ENCODE measurements at places on chromosomes 2 and 18. TPM values are rescaled to one million over a fixed set of nuclear protein-coding genes. Genes with fewer than 3 reads are reported as not detected.

Gene CCBE1
- total RNA-seq, result 23.9 TPM

DNA sequence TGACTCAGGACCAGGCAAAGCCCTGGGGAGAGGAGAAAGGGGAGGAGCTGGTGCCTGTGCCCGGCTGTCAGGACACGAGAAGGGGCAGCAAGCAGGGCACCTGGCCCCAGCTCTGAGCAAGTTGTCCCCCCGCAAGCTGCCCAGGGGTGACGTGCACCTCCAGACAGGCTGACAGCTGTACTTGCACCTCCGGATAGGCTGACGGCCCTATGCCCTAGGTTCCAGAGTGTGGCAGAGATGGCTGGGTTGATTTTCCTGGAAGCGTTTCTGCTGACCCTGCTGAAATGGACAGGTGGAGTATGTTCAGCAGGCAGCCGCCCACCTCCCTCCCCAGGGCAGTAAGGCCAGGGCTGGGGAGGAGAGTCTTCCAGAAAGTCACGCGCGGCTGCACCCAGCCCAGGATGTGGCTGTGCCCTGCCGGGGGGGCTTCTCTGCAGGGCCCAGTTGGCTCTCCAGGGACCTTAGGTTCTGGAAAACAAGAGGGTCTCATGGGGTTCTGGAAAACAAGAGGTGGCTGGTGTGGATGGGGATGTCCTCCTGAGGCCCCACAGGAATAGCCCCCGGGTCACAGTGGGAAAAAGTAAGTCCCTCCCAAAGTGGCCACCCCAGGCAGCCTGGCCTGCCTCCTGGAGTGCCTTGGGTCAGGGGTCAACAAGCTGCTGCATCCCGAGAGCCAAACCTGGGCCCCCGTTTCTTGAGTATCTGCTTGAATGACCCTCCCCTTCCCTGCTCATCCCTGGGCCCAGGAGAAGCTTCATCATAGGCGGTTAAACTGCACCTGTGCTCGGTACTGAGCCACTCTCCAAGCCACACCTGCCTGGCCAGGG is 71.4 kb upstream of the OTOS start:
- no peak for DNase-seq

Gene CHRND
- not detected for total RNA-seq

Gene GPR45
- total RNA-seq, result not detected

Gene GRP
- total RNA-seq, result not detected

Gene MSTN
- not detected for total RNA-seq

DNA sequence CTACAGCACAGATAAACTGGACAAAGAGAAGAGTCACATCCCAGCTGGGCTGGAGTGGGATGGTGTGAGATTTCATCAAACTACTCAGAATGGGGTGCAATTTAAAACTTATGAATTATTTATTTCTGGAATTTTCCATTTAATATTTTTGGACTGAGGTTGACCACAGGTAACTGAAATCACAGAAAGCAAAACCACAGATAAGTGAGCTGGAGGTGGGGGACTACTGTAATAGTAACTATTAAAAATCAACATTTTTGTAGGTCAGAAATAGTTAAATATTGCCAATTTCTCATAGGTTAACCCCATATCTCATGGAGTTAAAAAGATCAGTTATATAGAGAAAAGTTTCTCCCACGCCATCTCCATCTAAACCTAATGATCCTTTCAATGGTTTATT is 88.1 kb downstream of the SPOPL start:
- DNase-seq, result no peak

Gene FIGLA
- not detected for total RNA-seq

GRCh38 chr2:158211502-158211901 is 109.8 kb downstream of the UPP2 start:
- DNase-seq, result no peak

GRCh38 chr2:25572638-25573037 is 100.7 kb downstream of the DTNB start:
- no peak for DNase-seq

DNA sequence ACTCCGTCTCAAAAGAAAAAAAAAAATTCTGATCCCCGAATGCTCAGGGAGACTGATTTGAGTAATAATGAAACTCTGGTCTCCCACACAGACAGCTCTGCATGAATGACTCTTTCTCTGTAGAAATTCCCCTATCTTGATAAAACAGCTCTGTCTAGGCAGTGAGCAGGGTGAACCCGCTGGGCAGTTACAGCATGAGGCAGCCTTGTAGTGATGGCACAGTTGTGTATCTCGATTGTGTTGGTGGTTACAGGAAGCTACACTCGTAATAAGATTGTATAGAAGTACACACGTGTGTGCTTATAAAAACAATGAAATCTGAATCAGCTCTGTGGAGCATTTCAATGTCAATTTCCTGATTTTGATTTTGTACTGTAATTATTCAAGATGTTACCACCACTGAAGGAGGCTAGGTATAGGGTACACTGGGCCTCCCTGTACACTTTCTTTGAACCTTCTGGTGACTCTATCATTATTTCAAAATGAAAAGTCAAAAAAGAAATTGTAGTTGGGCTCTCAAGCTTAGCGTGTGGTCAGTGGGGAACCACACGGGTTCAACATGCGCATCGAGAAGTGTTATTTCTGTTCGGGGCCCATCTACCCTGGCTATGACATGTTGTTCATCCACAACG is 34.9 kb upstream of the ATP8B1 start:
- DNase-seq, result no peak

Gene TEKT4
- not detected for total RNA-seq
